ENCODE measurements at places on chromosomes 6 and 20. TPM values are rescaled to one million over a fixed set of nuclear protein-coding genes. Genes with fewer than 3 reads are reported as not detected.

DNA sequence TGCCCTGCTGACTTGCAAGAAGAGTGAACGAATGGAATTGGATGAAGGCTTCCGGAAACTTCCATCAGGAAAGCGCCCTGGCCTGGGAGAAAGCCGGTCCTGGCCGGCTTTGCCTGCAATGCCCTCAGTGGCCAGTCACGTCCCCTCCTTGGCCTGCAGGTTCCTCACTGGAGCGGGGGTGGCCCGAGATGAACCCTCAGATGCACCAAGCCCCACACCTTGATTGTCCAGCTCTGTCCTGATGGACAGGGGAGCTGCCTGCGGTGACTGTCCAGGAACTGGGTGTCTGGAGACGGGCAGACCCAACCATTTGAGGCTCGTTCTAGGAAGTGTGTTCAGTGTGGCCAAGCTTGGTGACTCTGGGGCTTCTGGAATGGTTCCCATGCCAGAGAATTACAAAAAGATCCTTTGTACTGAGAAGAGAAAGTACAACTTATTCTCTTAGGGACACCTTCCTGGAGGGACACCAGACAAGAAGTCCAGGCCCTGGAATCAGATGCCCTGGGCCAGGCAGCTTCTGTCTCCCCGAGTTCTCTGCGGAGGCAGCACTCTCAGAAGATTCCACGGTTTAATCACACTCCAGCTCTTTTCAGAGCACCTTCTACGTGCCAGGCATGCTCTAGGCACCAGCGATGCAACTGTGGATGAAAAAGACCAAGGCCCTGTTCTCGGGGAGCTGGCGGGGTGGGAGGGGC lies 17.1 kb upstream of the SULF2 start:
- DNase-seq: no peak

- DNase-seq: peak; percentile 77
Observed at GRCh38 chr6:16154904-16155303, 26.0 kb downstream of the MYLIP start.

GRCh38 chr20:48002517-48002970 lies 217.3 kb upstream of the SULF2 start:
- DNase-seq: no peak

- no peak for DNase-seq
Observed at GRCh38 chr6:50145125-50145524, 95.4 kb upstream of the DEFB112 start.

GRCh38 chr6:105331927-105332326 lies 71.0 kb downstream of the PREP start:
- no peak for DNase-seq

GRCh38 chr6:39206250-39206721 lies 23.0 kb downstream of the KCNK5 start:
- no peak for DNase-seq

- DNase-seq: no peak
Observed at GRCh38 chr6:135743476-135743875, 108.0 kb upstream of the PDE7B start.

- DNase-seq: no peak
Observed at GRCh38 chr6:119871520-119871919, 522.0 kb upstream of the MAN1A1 start.

GRCh38 chr20:6832811-6833210 lies 65.3 kb downstream of the BMP2 start:
- no peak for DNase-seq

The BCAS4 gene
- 3.0 TPM for total RNA-seq

The BIRC7 gene
- total RNA-seq: 1.1 TPM
